ENCODE measurements at places on chromosomes 6 and 20. TPM values are rescaled to one million over a fixed set of nuclear protein-coding genes. Genes with fewer than 3 reads are reported as not detected.

GRCh38 chr20:21548390-21549035 lies 34.6 kb upstream of the NKX2-2 start:
- peak overlapping the region; percentile 43 for H3K27ac ChIP-seq
- H3K4me1 ChIP-seq: peaks cover 44% of the 10 kb centered on the region
- no peaks in the 10 kb centered on the region for H3K36me3 ChIP-seq
- H3K27me3 ChIP-seq: no peaks in the 10 kb centered on the region
- H3K4me3 ChIP-seq: peak overlapping the region; percentile 32

The CDC5L gene
- 22.4 TPM for total RNA-seq

- H3K4me1 ChIP-seq: no peaks in the 10 kb centered on the region
- H3K4me3 ChIP-seq: no peak overlapping the region
- no peaks in the 10 kb centered on the region for H3K36me3 ChIP-seq
- no peaks in the 10 kb centered on the region for H3K27me3 ChIP-seq
- H3K27ac ChIP-seq: no peak overlapping the region
- DNase-seq: no peak
These were observed 39.9 kb downstream of the FOXA2 start for GRCh38 chr20:22544462-22544861.

The MAFB gene
- total RNA-seq: 2.2 TPM

The SLC12A5 gene
- not detected for total RNA-seq

GRCh38 chr6:53151676-53152075 lies 3.0 kb upstream of the GCM1 start:
- no peak overlapping the region for H3K27ac ChIP-seq
- no peak overlapping the region for H3K4me3 ChIP-seq
- H3K36me3 ChIP-seq: no peaks in the 10 kb centered on the region

GRCh38 chr6:134584847-134585516 lies 267.1 kb upstream of the SGK1 start:
- H3K27ac ChIP-seq: no peak overlapping the region
- no peaks in the 10 kb centered on the region for H3K36me3 ChIP-seq
- no peaks in the 10 kb centered on the region for H3K27me3 ChIP-seq

The SLC35D3 gene
- total RNA-seq: not detected

The FRK gene
- total RNA-seq: not detected

The SEMG1 gene
- not detected for total RNA-seq

GRCh38 chr20:57999465-58000111 lies 228.9 kb downstream of the ANKRD60 start:
- no peak for DNase-seq
- H3K36me3 ChIP-seq: no peaks in the 10 kb centered on the region
- H3K27ac ChIP-seq: no peak overlapping the region
- H3K4me3 ChIP-seq: no peak overlapping the region
- H3K27me3 ChIP-seq: no peaks in the 10 kb centered on the region

GRCh38 chr6:30696432-30696831 lies 5.6 kb upstream of the NRM start:
- no peak overlapping the region for H3K4me3 ChIP-seq
- H3K27me3 ChIP-seq: no peaks in the 10 kb centered on the region
- no peak for DNase-seq
- no peaks in the 10 kb centered on the region for H3K36me3 ChIP-seq

Measured in CD4-positive, alpha-beta memory T cell (primary cell).